ENCODE measurements at places on chromosomes 16 and 17. TPM values are rescaled to one million over a fixed set of nuclear protein-coding genes. Genes with fewer than 3 reads are reported as not detected.
A peak's percentile ranks its signal among the peaks of the same experiment; 100 is the strongest.

The EMP2 gene
- not detected for total RNA-seq

The ADGRG1 gene
- total RNA-seq, result 1.0 TPM

DNA sequence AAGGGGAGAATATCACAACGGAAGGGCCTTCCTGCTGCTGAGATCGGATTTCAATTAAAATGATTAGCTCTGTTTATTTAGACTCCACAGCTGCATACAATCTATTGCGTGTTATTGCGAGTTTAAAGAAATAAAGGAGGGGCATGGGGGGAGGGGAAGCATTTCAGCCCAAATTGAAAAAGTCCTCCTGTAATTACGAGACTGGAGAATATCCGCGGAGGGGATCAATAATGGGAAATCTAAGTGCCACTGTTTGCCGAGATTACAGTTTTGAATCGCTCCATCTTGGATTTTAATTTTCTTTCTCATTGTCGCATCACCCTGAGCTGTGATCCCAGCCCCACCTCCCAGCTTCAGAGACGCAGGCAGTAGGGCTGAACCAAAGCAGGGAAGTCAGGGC is 15.7 kb upstream of the RPL38 start:
- no peak for DNase-seq

GRCh38 chr17:33847900-33848299 is 407.2 kb upstream of the CCL2 start:
- no peak for DNase-seq

DNA sequence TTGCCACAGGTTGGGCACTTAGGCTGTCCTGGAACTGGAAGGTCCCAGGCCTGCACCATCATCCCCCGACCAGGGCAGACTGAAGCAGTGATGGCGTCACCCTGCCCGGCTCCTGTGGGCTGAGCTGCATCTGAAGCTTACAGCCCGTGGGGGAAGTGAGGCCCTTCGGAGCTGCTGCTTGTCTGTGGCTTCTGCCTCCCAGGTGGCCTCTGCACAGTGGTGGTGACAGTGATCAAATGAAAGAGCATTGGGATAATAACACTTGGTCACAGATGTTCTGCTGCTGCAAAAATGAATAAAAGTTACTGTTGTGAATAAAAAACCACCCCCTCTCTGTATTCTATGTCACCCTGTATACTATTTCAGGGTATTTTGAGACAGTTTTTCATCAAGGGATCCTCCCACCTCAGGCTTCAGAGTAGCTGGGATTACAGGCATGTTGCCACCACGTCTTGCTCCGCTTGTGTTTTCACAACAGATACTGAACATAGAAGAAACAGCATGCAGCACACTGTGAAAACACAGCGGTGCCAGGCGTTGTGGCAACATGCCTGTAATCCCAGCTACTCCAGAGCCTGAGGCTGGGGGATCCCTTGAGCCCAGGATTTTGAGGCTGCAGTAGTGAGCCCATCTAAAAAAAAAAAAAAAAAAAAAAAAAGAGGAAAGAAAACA is 165.0 kb downstream of the LGALS9B start:
- DNase-seq, result no peak

- DNase-seq, result no peak
Measured at GRCh38 chr17:48025904-48026501, 11.6 kb downstream of the COPZ2 start.

DNA sequence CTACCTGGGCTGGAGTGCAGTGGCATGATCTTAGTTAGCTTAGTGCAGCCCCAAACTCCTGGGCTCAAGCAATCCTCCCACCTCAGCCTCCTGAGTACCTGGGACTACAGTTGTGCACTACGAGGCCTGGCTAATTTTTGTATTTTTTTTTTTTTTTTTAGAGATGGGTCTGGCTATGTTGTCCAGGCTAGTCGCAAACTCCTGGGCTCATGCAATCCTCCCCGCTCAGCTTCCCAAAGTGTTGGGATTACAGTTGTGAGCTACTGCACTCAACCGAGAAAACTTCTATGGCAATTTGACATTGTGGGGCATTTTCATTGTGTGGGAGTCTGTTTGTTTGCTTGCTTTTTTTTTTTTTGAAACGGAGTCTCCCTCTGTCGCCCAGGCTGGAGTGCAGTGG is 30.0 kb downstream of the CRISPLD2 start:
- DNase-seq, result no peak

DNA sequence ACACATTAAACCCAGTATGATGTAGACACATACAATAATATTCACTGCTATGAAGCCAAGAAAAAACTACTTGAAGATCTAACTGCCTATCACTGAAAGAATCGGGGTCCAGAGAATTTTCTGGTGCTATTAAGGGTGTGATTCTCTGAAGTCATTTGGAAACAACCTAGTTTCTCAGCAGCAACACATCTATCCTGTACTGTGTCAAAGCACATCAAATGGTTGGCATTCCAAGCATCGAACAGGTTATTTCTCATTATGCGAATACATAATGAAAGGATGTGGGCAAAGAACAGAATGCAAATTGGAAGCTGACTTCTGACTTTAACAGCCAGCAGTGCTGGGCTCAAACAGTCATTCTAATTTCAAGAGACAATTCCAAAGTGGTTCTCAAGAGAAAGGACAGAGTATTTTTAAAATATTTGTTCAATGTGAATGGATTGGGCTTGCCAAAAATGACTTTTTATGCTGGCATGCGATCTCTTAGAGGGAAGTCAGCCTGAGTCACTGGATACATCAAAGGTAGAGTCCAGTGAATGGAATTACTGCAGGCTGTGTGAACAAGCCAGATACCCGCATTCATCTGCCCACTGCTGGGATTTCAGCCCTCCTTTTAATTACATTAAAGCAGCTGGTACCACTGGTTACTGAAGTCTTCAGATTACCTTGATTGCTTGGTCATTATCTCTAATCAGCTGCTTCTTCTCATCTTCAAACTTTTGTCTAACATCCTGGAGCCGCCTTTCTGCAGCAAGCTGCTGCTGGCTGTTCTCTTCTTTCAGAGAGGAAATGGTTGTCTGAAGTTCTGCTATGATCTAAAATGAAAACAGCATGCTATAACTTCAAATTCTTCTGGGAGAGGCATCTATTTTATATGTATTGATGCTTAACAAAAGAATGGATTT is 181.2 kb upstream of the AXIN2 start:
- peak; percentile 14 for DNase-seq

DNA sequence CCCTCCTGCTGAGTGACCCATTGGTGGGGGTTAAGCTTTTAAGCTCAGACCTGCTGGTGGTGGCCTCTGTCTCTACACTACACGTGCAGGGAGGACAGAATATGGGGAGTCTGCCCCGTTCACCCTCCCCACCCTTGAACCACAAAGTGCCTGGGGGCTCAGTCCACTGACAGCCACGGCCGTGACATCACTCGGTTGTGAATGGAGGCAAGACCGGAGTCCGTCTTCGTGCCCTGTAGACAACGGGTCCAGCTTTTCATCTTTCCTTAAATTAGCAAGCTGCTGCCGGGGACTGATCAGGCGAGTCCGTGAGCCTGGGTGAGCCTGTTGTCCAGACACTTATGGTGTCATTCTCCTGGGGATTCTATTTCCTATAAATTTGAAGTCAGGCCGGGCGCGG is 67.4 kb downstream of the CRISPLD2 start:
- no peak for DNase-seq

DNA sequence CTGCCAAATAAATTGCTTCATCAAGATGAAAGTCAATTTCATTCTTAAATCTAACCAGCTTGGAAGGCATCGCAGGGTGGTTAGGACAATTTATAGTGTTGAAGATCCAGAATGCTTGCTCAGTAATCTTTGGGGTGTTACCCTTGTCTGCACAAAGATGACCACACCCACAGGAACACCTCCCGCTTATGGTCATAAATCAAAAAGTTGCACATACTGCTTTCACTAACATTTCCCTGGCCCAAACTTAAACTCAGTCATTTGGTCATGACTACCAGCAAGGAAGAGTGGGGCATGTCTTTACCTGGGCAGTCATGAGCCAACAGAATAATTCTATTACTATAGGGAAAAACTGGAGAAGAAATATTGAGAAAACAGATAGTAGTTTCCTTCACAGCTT is 57.6 kb upstream of the KIF2B start:
- DNase-seq, result no peak

All from activated naive CD4-positive, alpha-beta T cell treated with anti-CD3 and anti-CD28 coated beads for 36 hours (primary cell).